Stimulated activated CD4-positive, alpha-beta T cell treated with anti-CD3 and anti-CD28 coated beads, Interleukin-4, amount 100 ng/mL, for 48 hours (primary cell): ENCODE measurements at places on chromosomes 3 and 15.

DNA sequence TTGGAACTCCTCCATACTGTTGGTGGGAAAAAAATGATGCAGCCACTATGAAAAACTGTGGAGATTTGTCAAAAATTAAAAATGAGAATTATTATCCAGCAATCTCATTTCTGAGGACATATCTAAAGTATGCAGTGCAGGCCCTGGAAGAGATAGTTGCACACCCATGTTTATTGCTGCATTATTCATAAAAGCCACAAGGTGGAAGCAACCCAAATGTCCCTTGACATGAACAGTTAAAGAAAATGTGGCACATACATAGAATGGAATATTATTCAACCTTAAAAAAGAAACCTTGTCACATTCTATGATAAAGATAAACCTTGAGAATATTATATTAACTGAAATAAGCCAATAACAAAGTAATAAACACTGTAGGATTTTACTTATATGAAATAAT lies 80.9 kb upstream of the ARHGEF26 start:
- DNase-seq: no peak

- no peak for DNase-seq
Measured at GRCh38 chr3:67661089-67661488, 6.7 kb upstream of the SUCLG2 start.

DNA sequence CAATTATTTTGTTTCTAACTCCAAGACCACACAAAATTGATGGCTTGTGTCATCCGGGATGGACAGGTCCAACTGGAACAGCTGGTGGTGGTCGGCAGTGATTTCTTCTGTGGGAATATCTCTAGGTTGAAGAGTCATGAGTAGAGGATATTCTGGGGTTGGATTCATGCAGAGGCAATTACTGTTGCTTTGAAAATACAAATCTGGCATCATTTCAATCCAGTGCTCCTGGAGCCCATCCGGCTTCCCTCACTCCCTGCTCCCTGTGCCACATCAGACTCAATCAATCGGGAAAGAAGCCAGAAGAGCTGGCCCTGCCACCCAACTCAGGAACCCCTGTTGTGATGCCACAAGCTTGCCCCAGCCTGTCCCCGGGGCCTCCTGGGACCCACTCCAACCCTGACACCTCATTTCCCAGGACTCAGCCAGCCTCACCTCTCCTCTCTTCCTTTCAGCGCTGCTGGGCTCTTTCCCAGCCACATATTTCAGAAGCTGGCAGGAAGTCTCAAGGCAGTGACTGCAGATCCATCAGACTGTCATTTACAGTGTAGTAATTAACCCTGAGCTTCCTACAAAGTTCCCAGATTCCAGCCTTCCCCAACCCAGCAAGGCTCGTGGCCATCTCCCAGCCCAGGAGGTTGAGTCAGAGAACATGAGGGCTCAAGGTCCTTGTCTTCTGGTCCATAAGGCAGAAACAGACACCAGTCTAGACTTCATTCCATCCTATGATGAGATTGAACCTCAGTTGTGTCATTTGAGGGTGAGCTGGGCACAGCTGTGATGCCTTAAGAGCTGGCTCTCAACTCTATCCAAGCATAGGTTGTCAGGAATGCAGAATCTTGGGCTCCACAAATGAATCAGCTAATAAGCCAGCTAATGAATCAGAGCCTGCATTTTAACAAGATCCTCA lies 114.0 kb downstream of the FAM174B start:
- DNase-seq: no peak

- DNase-seq: no peak
Measured at GRCh38 chr3:133055339-133055738, 17.1 kb downstream of the TMEM108 start.

GRCh38 chr3:117939425-117940027 lies 1095.1 kb downstream of the IGSF11 start:
- DNase-seq: no peak

GRCh38 chr3:59407425-59407824 lies 357.6 kb upstream of the CFAP20DC start:
- no peak for DNase-seq

DNA sequence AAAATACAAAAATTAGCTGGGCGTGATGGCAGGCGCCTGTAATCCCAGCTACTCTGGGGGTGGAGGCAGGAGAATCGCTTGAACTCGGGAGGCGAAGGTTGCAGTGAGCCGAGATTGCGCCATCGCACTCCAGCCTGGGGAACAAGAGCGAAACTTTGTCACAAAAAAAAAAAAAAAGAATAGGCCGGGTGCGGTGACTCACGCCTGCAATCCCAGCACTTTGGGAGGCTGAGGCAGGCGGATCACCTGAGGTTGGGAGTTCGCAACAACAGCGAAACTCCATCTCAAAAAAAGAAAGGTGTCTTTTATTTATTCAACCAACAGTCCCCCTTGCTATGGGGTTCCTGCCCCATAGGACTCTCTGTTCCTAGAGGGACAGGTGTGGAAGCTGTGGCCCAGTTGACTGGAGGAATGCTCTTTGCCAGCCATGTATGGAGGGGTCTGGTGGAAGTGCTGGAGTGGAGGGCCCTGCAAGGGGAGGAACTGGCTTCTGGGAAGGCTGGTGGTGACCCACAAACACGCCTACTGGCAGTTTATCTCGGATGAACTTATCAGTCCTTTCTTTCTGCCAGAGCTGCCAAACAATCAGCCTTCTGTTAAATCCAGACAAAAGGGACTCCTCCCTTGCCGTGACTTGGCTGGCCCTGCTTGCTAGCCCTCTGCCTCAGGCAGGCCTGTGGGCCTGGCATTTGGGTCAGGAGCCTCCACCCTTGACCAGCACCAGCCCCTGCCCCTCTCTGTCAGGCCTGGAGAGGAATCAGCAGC lies 4.6 kb upstream of the DAG1 start:
- DNase-seq: no peak

- DNase-seq: no peak
Measured at GRCh38 chr15:92634060-92634459, 21.5 kb downstream of the FAM174B start.

DNA sequence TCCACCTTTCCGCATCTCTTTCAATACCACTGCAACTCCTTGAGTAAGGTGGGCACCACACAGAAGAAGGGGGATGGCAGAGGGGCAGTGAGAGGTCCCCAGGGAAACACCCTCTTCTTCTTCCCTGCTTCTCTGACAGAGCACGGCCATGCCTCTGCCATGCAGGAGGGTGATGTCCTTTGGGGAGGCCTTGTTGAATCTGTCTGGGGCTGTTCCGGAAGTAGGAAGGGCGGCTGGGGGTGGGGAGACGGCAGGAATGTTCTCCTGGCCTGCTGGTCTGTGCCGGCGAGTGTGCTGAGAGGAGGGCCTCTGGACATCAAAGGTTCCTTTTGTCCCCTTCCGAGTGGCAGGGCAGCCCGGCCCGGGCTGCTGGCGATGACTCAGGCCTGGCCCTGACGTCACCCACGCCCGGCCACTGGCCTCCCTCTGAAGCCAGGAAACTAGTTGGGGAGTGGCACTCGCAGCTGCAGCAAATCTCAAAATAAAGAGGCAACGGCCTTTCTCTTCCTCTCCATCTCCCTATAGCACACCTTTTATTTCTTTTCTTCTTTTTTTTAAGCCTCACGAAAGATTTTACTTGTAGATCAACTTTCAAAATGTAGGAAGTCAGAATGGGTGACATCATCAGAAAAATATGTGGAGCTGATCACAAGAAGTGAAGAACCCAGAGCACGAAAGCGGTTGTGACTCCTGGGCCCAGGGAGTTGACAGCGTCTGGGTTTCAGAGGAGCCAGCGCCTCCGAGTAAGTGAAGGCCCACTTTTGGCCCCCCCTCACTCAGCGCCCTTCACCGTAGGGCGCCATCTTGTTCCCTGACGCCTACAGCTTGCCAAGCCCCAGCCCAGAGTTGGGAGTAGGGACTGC lies at the start of gene ZBTB38:
ZBTB38 (plus strand) TSS at position 443 of the 863 bp plus-strand sequence. CDS start 73,885 bp downstream, outside the sequence.
- no peak for DNase-seq

GRCh38 chr3:137084586-137084985 lies 126.8 kb downstream of the IL20RB start:
- no peak for DNase-seq

GRCh38 chr3:125374501-125374995 lies 577 bp downstream of the ZNF148 start:
- no peak for DNase-seq

GRCh38 chr15:68586274-68586961 lies 7.6 kb downstream of the CORO2B start:
- DNase-seq: no peak

DNA sequence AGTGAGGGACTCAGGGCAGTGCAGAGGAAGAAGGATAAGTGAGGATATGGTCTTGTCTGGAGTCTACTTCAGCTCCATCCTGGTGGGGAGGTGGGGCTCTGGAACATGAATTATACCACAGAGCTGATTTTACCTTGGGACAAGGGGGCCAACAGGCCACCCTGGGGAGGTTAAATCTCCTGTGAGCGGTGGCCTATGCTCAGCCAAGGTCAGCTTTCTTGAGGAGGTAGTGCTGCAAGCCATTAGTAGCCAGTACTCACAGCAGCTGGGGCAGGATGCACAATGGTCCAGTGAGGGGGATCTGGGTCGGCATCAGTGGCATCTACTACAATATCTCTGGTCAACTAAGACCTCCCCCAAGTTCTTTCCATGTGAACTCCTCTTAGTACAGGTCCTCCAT lies 49.7 kb downstream of the XYLB start:
- no peak for DNase-seq

DNA sequence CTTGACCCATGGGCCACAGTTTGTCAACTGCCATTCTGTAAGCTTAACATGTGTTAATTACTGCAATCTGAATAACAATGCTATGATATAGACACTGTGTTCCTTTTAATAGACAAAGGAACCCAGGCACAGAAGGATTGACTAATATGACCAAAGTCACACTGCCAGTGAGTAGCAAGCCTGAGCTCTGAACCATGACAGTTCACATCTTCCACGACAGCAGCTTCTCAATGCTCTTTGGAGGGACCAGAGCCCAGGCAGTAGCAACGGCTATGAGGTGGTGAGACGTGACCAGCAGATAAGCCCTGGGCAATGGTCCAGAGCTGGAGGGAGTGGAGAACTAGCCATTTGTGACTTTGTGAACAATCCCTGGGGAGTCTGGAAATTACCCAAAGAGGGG lies 19.4 kb downstream of the CA12 start:
- no peak for DNase-seq

DNA sequence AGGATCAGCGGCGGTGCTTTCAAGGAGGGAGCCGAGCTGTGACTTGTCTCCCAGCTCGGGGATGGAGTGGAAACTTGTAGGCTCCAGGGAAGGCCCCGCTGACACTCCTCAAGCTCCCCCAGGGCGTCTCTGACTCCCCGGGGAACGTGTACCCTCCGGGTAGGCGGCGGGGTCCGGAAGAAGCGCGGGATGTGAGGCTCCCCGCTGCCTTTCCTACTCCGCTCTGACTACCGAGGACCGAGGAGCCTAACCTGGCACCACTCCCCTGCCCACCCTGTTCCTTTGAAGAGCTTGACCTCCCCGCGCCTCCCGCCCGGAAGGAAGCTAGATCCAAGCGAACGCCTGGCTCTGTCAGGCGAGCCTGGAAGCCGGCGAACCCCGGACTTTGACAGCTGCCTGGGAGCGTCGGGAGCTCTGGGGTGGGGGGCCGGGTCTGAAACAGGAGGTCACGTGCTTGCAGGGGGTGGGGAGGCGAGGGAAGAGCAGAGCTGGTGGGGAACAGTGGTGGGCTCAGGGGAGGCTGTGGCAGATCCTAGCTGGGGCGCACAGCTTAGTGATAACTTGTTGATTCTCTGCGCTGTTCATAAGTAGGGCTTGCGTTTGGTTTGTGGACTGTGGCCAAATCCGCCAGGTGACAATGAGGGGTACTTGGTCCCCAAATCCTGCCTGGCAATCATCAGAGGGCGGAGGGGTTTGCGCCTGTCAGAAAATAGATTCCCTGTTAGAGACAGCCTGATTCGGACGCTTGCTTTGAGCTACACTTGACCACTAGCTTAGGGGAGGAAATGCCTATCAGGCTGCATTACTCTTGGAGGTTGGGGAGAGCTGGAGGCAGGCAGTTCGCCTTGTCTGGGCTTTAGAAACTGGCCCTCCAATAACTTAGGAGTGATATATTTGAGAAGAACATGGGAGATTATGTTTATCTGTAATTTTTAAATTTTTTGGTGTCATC lies 1.2 kb downstream of the CLSTN2 start:
- no peak for DNase-seq

- no peak for DNase-seq
Measured at GRCh38 chr3:45362758-45363157, 25.6 kb upstream of the LARS2 start.

DNA sequence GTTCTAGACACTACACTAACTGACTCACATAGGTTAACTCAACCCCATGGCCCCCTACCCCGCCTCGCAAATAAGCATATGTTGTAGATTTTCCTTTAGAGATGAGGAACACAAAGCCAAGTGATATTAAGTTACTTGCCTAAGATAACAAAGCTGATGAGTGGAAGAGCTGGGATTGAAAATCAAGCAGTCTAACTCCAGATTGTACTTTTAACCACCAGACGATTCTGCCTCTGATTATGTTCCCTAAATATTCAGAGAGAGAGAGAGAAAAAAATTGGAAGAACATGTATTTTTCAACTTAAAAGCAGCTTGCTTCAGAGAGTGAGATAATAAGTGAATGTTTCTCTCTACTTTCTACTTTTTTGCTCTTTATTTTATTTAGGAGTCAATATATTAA lies 66.9 kb upstream of the THBS1 start:
- no peak for DNase-seq

DNA sequence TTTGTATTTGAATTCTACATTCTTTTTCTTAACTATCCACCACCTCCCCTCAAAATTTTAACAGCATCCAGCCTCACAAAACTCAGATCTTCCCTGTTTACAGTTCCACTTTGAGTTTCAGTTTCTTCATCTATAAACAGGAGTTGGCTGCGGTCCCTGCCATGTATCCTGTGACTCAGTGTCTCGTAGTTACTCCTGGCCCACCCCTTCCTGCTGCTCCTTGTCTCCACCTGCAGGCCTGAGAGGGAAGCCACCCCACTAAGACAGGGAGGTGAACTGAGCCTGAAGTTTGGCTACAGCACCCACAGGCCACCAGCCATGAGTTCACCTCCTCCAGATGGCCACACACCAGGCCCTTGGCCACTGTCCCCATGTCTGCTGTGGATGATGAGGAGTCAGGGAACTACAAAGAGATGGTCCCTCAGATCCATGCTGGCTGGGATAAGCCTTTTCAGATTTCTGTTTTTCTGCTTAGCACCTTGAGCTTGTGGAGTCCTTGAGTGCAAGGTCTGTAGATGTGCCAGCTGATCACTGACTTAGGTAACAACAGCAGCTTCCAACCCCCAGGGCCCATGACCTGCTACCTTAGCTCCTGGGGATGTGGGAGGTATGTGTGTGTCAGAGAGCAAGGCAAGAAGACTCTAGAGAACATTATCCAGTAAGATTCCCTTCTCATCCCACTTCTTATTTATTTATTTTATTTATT lies 37.5 kb downstream of the CD86 start:
- peak; percentile 61 for DNase-seq

DNA sequence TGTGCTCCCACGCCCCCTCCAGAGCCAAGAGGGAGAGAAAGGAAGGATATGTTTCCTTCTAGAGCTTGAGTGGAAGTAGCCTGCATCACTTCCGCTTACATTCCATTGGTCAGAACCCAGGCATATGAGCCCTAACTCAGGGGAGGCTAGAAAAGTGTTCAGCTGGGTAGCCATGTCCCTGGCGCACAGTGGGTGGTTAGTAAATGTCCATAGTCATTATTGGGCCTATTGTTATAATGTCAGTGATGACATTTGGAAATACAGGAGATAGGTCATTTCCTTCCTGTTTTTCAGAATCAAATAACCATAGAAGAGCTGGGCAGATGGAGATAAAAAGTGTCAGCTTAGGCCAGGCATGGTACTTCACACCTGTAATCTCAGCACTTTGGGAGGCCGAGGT lies 27.3 kb downstream of the CD276 start:
- DNase-seq: no peak
